ENCODE measurements at places on chromosomes 7 and 10.
A peak's percentile ranks its signal among the peaks of the same experiment; 100 is the strongest.

GRCh38 chr10:21989453-21990154, 13.9 kb downstream of the DNAJC1 start:
- DNase-seq: peak; percentile 61

DNA sequence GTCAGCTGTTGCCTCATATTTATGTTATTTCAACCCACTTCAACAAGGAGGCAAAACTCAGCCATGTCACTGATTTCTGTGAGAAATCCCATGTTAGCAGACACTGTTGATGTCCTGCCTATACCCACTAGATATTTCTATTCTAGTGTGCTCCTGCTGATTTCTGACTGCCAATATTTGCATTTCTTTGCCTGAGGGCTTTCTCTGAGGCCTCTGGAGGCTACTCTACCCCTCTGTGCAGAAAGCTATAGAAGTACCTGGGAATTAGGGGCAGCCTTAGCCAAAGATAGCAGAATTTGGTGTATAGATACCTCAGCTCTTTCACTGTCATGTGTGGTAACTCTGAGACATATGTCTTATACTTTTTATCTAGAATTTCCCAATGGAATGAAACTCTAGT, 348.8 kb downstream of the SORCS3 start:
- DNase-seq: no peak

- no peak for DNase-seq
These were observed 90.6 kb downstream of the CYP51A1 start for GRCh38 chr7:92043637-92044036.

GRCh38 chr7:94525923-94526322, 16.3 kb downstream of the CASD1 start:
- DNase-seq: no peak

- peak; percentile 72 for DNase-seq
These were observed 84.8 kb upstream of the COL13A1 start for GRCh38 chr10:69716711-69717560.

GRCh38 chr7:50676740-50677637, 105.7 kb downstream of the GRB10 start:
- peak; percentile 56 for DNase-seq

- DNase-seq: no peak
These were observed 49.1 kb upstream of the BTBD16 start for GRCh38 chr10:122221958-122222357.

DNA sequence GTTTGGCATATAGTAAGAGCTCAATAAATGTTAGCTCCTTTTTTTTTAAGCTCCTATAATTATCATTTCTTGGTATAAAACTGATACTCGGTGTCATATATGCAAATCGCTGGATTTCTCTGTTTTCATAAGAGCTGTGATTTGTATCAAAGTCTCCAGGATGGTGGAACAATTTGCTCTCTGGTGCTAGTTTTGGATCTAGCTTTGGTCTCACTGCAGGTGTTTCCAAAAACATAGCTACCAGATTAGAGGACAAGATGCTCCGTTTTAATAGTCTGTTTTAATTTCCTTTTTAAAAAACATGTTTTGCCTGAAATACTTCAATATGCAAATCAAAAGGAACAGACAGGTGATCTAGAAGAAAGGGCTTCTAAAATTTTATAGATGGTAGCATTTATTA, 25.3 kb downstream of the ADAM22 start:
- no peak for DNase-seq

DNA sequence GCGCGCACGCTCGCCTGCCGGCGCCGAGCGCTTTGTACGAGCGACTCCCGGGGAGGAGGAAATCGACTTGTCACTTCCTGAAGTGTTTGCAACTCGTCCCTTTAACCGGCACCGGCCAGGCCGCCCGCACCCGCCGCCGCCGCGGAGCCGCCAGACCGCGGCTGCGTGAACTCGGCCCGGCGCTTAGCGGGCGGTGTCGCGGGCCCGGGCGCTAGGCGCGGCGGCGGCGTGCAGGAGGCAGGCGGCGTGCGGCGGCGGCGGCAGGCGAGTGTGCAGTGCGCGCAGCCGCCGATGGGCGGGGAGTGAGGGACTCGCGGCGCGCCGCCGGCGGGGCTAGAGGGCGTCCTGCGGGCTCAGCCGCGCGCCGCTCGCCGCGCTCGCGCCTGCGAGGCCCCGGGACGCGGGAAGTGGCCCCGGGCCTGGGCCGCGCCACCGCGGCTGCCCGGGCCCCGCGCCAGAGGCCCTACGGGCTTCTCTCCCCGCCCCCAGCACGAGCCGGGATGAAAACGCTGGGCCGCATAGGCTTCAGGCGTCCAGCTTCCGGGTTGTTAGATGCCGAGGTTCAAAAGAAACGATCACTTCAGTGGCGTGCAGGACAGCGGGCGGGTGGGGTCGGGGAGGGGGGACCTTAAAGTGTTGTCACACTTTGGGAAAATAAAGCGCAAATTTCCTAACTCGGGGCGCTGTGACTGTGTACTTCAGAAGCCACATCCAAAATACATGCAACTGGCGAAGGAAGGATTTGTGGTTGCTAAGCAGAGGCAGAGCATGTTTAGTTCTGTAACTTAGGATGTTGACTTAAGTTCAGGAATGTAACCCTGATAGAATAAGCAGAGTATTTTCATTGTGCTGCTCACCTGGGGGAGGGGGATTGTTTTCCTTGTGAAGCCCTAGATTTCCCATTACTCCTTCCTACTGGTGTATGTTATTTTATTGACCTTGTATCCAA, at the start of gene FAM53B:
Gene FAM53B (minus strand): TSS at position 277 of the 949 bp plus-strand sequence. CDS start 37,665 bp downstream, outside the sequence.
- DNase-seq: peak; percentile 92

- no peak for DNase-seq
These were observed 30.8 kb downstream of the SLC37A3 start for GRCh38 chr7:140367528-140367927.

GRCh38 chr10:63058236-63058635, 74.9 kb upstream of the NRBF2 start:
- no peak for DNase-seq

- DNase-seq: peak; percentile 66
These were observed 24.5 kb upstream of the SVIL start for GRCh38 chr10:29658984-29659965.

GRCh38 chr10:62130948-62131347, 137.7 kb downstream of the RTKN2 start:
- no peak for DNase-seq

- no peak for DNase-seq
These were observed 60.6 kb downstream of the PRTFDC1 start for GRCh38 chr10:24891823-24892222.

DNA sequence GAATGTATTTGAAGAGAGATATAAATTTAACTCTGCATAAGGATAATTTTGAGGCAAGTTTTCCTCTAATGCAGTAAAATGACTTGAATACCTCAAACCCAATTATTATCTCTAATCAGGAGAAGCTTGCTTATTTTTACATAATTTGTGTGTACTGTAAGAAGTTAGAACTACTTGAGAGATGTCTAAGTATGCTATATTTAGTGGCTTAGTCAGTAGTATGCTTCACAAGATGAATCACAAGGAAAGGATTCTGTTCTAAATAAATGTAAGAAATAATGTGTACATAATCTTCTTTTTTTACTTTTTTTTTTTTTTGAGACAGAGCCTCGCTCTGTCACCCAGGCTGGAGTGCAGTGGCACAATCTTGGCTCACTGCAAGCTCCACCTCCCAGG, 13.7 kb downstream of the PHTF2 start:
- no peak for DNase-seq

DNA sequence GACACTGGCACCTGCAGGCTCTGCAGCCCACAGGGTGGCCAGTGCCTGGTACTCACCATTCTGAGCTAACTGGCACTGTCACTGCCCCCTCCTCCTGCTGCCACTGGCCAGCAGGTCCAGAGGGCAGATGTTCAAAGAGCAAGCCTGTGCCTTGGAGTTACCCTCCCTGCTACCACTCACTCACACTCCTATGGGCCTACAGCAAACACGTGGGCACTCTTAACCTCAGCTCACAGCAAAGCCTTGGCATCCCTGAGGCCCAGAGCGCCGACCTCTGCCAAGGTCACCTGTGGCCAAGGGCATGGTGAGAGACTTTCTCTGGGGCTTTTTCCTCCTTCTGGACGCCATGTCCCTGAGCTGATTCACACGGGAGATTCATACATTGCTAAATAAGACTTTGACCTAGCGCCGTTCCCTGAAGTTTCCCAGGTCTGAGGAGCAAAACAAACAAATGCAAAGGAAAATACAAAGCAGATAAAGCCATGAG, 270.0 kb upstream of the PPP2R2D start:
- peak; percentile 8 for DNase-seq

GRCh38 chr10:98374217-98374985, 40.6 kb downstream of the PYROXD2 start:
- no peak for DNase-seq

DNA sequence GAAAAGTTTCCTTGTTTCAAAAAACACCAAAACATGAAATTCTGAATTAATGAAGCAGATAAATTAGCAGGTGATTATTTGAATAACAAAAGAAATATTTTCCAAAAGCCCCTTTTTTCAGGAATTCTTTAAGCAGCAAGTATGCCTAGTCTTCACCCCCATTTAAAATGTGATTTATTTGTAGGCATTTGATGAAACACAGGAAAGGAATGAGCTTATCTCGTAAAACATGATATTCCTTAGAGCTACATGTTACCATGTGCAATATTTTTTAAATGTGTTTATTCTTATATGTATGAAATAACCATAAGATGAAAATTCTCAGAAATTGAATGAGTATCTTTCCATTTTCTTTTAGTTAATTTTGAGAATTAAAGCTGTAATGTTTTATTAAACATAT, 106.1 kb downstream of the CHN2 start:
- DNase-seq: no peak

DNA sequence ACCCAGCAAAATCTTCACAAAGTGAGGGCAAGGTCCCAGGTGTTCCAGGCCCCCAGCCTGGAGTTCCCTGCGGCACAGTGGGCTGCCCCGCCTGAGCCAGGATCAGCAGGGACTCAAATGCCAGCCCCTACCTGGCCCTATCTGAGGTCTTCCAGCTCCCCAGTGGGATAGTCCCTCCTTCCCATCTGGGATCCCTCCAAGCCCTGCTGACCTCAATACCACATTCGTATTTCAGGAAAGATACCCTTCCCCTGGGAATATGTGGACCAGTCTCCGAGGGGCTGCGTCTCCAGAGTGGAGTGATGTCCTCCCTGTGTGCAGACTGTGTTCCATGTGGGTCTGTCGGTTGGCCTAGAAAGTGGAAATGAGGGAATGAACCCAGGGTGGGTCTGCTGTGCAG, 40.9 kb downstream of the ELFN1 start:
- no peak for DNase-seq

GRCh38 chr10:101007099-101007711, 7.6 kb downstream of the LZTS2 start:
- no peak for DNase-seq

GRCh38 chr7:44447874-44448425, 42.5 kb downstream of the NUDCD3 start:
- DNase-seq: no peak

GRCh38 chr10:13485623-13486022, 43.2 kb downstream of the BEND7 start:
- no peak for DNase-seq

- no peak for DNase-seq
These were observed 17.0 kb upstream of the NUP42 start for GRCh38 chr7:23164846-23165245.

DNA sequence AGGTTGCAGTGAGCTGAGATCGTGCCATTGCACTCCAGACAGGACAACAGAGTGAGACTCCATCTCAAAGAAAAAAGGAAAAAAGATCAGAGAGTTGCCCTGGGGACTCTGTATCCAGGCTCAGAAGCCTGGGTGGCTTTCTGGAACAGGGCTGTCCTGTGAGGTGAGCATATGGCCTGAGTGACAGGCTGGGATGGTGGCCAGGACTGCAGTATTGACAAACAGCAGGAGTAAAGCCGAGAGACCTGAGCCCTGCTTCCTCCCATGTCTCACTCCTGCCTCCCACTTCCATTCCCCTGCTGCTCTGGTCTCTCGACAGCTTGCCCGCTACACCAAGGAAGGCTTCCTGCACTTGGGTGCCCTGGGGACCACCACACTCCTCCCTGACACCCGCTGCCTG, 578.5 kb downstream of the GALNT17 start:
- DNase-seq: no peak

DNA sequence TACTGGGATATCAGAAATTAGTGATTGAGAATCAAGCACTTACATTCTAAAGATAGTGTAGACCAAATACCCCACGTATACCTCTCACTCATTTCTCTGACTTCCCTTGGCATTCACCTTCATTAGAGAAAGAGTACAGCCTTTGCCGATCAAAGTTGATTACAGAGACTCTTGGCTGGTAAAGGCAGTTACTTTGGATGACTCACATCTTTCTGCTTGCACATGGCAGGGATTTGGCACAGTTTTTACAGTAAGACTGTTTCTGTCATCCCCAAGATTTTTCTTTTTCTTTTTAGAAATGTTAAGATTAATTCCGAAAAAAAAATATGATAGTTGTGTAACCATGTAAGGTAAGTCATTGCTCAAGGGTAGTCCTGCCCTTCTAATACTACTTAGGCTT, 143.0 kb downstream of the TSPAN12 start:
- DNase-seq: no peak

DNA sequence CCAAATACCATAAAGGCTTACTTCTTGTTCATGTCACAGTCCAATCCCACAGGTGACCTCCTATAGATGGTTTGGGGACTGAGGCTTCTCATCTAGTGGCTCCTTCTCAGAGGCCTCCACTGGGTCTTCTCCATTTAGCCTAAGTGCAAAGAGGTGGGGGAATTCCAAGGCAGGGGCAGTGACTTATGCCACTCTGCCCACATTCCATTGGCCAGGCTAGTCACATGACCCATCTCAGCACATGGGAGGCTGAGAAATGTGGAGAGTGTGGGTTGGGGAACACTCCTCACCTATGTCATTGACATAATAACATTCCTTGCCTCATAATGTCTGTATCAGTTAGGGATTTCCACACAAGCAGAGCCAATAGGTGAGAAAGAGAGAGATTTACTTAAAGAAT, 104.3 kb upstream of the PLXNA4 start:
- no peak for DNase-seq

- DNase-seq: no peak
These were observed 28.3 kb upstream of the CLDN4 start for GRCh38 chr7:73802459-73802858.

GRCh38 chr10:19412531-19412930, 363.9 kb downstream of the MALRD1 start:
- DNase-seq: peak; percentile 26

GRCh38 chr7:89988074-89988473, 166.2 kb upstream of the STEAP1 start:
- no peak for DNase-seq

GRCh38 chr7:50357426-50357825, 52.9 kb downstream of the IKZF1 start:
- no peak for DNase-seq

DNA sequence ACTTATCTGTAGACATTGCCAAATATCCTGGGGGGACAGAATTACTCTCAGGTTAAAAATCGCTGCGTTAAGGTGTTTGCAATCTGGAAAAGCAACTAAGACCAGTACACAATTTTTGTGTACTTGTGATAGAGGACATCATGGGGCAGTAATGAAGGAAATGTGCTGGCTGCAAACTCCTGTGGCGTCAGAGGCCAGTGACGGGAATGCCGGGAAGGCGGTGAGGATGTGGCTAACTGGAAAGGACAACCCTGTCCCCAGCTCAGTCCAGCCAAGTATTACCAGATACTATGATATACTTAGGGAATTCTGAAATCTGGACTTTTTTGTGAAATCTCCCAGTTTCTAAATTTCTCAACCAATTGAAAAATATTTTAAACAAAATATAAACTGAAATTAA, 103.1 kb upstream of the NANOS1 start:
- DNase-seq: no peak

- peak; percentile 8 for DNase-seq
These were observed 39.2 kb downstream of the ENO4 start for GRCh38 chr10:116888380-116889055.
